ENCODE measurements at places on chromosomes 5 and 9. TPM values are rescaled to one million over a fixed set of nuclear protein-coding genes. Genes with fewer than 3 reads are reported as not detected.

The RETREG1 gene
- 51.5 TPM for total RNA-seq

The COL5A1 gene
- total RNA-seq = 17.0 TPM

The IL4 gene
- not detected for total RNA-seq

The TRIM14 gene
- 14.6 TPM for total RNA-seq

The SPATA9 gene
- 0.33 TPM for total RNA-seq

The SHOC1 gene
- not detected for total RNA-seq

The OR1K1 gene
- total RNA-seq = not detected

The NTRK2 gene
- total RNA-seq = 112 TPM

The RNF183 gene
- not detected for total RNA-seq

The BICD2 gene
- 26.5 TPM for total RNA-seq

The KCNV2 gene
- total RNA-seq = not detected

The SPRY4 gene
- total RNA-seq = 14.5 TPM

The GPR150 gene
- total RNA-seq = 1.4 TPM

The FOXD4L3 gene
- not detected for total RNA-seq

The PAPPA gene
- total RNA-seq = 3.4 TPM

The SH2D3C gene
- total RNA-seq = 15.4 TPM

The ABHD17B gene
- 23.3 TPM for total RNA-seq

The SLC36A3 gene
- total RNA-seq = not detected
